ENCODE measurements at places on chromosomes 6 and 20. TPM values are rescaled to one million over a fixed set of nuclear protein-coding genes. Genes with fewer than 3 reads are reported as not detected.

Gene CEP57L1
- 9.2 TPM for total RNA-seq

Gene OR2J3
- total RNA-seq: not detected

DNA sequence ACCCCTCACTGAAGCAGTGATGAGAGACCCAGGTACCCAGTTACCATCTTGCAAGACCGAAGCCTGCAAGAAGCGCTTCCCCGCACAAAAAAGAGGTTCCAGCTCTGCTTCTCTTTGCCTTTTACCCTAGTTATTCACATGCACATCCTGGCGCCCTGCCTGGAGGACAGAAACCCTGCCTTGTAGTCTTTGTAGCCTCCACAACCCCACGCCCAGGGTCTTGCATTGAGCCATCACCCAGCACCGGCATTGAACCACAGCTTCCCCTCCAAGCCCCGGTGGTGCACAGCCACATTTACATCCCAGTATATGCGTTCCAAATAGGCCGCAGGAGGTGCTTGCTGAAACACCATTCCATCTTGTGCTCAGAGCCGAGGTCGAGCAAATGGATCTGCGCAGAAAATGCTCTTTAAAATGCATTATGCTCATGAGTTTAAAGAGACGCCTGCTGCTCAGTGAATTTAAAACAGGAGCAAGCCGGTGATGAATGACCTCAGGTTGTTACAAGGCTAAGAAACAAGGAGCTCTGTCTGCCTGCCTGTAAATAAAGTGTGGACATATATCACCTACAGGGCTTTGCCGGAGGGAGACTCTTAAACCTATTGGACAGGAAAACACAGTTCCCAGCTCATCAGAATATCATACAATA, 61.7 kb downstream of the GNAS-AS1 start:
- DNase-seq: no peak

DNA sequence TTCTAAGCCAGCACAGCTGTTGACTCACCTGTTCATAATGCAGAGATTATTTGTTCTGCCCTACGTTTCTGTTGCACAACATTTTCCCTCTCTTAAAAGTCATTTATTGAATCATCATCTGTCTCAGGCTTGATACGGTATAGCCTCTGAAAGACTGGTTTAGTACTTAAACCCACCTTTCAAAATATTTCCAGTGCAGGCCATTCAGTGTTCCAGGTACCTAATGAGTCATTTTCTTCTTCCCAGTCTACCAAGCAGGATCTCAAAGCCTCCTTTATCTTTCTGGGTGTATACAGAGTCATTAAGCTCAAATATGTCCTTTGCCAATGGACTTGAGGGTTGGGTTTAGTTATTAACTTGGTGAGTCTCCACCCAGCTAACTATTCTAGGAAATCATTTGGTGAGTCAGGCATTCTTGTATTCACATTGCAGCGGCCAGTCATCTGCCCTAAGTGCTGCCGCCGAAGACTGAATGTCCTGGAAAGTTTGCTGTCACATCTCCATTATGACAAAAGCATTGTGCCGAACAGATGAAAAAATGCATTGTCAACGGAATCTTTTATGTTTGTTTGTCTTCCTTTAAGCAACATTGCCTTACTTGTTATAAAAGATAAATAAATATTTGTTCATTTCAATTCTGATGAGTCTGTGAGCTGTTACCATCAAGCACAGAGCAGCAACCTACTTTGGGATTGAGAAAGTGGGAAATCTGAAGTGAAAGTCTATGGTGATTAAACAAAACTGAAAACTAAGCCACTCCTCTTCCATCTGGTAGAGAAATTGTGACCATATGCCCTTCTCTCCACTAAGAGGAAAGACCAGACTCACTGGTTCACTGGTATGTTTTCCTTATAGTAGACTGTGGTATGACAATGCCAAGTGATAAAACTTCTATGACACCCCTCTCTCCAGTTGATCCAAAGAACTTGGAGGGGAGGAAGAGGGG, 14.3 kb upstream of the FAM135A start:
- DNase-seq: no peak

Data from CD4-positive, alpha-beta memory T cell (primary cell).